T-helper 2 cell treated with Interferon-gamma antibody and Interleukin-4, amounts not matched to agents 100 ng/mL and 5 ng/mL, for 36 hours (primary cell): ENCODE measurements at places on chromosomes 7 and 10. TPM values are rescaled to one million over a fixed set of nuclear protein-coding genes. Genes with fewer than 3 reads are reported as not detected.

HABP2 gene
- not detected in 2 replicates for total RNA-seq

CALML3 gene
- not detected in 2 replicates for total RNA-seq

VKORC1L1 gene
- total RNA-seq: 20.1 and 21.1 TPM in 2 replicates

CYP3A7 gene
- total RNA-seq: not detected in 2 replicates
